ENCODE measurements at places on chromosomes 3 and 15. TPM values are rescaled to one million over a fixed set of nuclear protein-coding genes. Genes with fewer than 3 reads are reported as not detected.
A peak's percentile ranks its signal among the peaks of the same experiment; 100 is the strongest.

DNA sequence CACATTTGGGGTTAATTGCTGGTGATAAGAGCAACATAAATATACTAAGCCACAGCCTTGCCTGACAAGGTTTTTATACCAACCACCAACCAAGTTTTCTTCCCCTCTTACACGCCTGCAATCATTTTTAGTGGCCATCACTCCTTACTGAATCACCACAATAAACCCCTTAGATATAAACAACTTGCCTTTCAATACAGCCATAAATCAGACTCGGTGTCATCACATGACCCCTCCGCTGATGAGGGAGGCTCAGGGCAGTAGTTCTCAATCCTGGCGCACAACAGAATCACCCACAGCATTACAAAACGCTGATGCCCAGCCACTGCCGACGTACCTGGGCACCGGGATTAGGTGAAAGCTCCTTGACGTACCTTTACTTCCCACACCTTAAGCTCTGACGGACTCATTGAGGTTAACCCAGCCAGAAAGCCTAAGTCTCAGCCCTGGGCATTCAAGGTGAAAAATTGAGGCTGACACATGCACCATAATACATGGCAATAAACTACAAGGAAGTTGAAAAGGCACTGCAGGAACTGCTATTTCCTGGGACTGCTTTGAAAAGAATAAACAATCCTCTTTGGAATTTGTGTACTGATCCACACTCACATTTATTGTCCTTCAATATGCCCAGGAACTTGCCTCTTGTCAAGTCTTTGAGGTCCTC is 17.1 kb downstream of the ADCY5 start:
- H3K4me1 ChIP-seq, result peaks cover 14% of the 10 kb centered on the region
- no peak overlapping the region for H3K4me3 ChIP-seq
- H3K27me3 ChIP-seq, result no peaks in the 10 kb centered on the region
- no peaks in the 10 kb centered on the region for H3K36me3 ChIP-seq
- peak overlapping the region; percentile 74 for H3K27ac ChIP-seq

GRCh38 chr15:31591908-31592307 is 265.3 kb downstream of the KLF13 start:
- H3K4me1 ChIP-seq, result no peaks in the 10 kb centered on the region
- H3K27ac ChIP-seq, result no peak overlapping the region
- no peak for DNase-seq
- H3K27me3 ChIP-seq, result no peaks in the 10 kb centered on the region
- H3K36me3 ChIP-seq, result no peaks in the 10 kb centered on the region

GRCh38 chr3:147257944-147258343 is 148.4 kb downstream of the ZIC4 start:
- H3K27me3 ChIP-seq, result no peaks in the 10 kb centered on the region
- no peaks in the 10 kb centered on the region for H3K4me1 ChIP-seq
- no peaks in the 10 kb centered on the region for H3K36me3 ChIP-seq
- H3K27ac ChIP-seq, result no peak overlapping the region

DNA sequence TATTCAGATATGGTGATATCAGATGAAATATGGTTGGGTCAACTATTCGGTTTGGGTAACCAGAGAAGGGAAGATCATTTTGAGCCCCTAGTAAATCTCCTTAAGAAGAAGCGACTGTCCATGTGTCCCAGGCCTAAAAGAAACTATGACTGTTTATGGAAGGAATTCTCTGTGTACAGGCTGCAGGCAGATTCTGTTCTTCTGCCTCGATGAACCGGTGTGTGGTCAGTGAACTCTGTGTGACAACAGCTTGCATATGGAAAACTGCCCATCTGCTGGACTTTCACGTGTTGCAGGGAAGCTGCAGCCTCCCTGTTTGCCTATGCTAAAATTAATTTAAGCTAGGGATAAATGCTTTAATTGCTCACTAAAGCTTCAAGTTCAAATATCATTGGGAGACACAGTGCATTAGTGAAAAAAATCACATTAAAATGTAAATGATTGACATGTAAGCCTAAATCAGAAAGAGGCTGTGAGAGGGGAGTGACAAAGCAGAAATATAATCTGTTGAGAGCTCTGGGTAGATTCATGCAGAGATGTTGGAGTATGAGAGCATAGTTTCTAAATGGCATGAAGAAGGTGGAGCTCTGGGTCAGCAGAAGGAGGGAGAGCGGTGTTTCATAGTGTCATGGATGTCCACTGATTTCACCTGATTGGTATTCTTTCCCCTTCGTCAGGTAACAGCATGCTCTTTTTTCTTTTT is 65.4 kb upstream of the PFN2 start:
- DNase-seq, result no peak
- H3K4me1 ChIP-seq, result no peaks in the 10 kb centered on the region
- H3K27me3 ChIP-seq, result no peaks in the 10 kb centered on the region

DNA sequence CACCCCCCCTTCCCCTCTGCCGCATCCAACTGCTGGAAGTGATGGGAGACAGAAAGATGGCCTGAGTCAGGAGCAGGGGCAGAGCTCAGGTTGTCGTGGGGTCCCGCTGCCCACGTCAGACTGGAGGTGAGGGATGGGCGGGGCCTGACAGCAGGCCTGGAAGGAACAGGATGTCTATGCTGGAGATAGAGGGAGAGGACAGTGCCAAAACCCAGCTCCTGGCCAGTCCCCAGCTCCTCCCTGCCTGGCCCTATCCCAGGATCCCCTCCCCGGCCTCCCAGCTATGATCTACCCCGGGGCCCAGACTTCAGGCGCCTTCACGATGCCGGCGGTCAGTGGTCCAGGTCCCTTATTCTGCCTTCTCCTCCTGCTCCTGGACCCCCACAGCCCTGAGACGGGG is at the start of gene LMAN1L:
TSS of gene LMAN1L (plus strand) at position 303 of the 400 bp plus-strand sequence. CDS start at position 323, 20 bp downstream.
- peaks cover 2% of the 10 kb centered on the region for H3K4me1 ChIP-seq
- no peak within 1 kb of the TSS for H3K27ac ChIP-seq
- no peak within 1 kb of the TSS for H3K4me3 ChIP-seq

GRCh38 chr3:195999896-196000295 is 82.0 kb downstream of the TFRC start:
- no peak overlapping the region for H3K4me3 ChIP-seq
- H3K36me3 ChIP-seq, result no peaks in the 10 kb centered on the region
- no peak overlapping the region for H3K27ac ChIP-seq
- no peak for DNase-seq

DNA sequence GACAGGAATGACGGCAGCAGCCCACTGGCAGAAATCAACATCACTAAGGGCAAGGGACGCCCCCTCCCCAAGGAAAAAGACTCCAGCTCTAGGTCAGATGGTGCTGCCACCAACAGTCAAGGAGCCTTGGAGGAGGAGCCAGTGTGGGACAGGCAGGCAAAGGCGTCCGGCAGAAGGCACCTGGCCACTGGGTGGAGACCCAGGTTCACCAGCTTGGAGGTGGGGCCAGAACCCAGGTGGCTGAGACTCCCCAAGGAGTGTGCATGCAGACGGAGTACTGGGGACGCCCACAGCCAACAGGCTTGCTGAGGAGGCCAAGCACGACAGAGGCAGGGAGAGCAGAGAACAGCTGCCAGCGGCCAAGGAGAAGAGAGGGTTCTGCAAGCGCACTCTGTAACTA is 35.2 kb downstream of the PTPN23 start:
- H3K27me3 ChIP-seq, result no peaks in the 10 kb centered on the region
- H3K4me3 ChIP-seq, result no peak overlapping the region
- no peak for DNase-seq
- no peak overlapping the region for H3K27ac ChIP-seq

- no peaks in the 10 kb centered on the region for H3K4me1 ChIP-seq
- H3K27me3 ChIP-seq, result no peaks in the 10 kb centered on the region
- no peak for DNase-seq
- H3K36me3 ChIP-seq, result no peaks in the 10 kb centered on the region
These were observed 21.6 kb downstream of the TRH start for GRCh38 chr3:129996073-129996472.

DNA sequence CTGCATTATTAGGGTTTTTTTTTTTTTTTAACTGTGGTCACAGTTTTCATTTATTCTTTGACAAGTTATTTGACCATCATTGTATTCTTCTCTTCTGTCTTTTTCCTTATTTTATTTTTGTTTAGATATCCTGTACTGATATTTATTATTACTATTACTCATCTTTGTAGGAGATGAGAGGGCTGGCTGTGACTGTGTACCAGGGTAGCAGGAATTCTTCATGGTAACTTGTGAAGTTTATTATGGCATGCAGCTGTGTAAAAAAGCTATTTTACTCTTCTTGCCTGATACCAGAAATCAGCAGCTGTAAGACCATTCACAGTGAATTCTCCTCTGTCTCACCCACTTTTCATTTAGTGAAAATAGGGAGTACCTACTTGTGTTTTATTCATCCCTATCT is 44.5 kb downstream of the ATP6V1A start:
- no peaks in the 10 kb centered on the region for H3K36me3 ChIP-seq
- H3K4me3 ChIP-seq, result no peak overlapping the region
- no peak overlapping the region for H3K27ac ChIP-seq
- no peaks in the 10 kb centered on the region for H3K4me1 ChIP-seq

GRCh38 chr3:10466186-10466585 is 39.2 kb downstream of the ATP2B2 start:
- no peak overlapping the region for H3K4me3 ChIP-seq
- H3K4me1 ChIP-seq, result no peaks in the 10 kb centered on the region
- H3K36me3 ChIP-seq, result no peaks in the 10 kb centered on the region
- H3K27ac ChIP-seq, result no peak overlapping the region

DNA sequence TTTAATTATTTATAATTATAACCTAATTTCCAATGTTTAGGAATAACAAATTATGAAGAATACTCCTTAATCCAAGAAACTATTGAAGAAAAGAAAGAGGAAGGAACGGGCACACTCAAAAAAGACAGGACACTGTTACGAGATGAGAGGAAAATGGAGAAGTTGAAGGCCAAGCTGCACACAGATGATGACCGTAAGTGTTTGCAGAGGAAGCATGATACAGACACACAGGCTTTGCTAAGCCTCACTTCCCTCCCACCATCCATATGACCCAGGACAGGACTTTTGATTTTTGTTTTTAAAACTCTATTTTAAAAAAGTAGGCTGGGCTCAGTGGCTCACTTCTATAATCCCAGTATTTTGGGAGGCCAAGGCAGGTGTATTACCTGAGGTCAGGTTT is 389.4 kb upstream of the TPM1 start:
- H3K4me1 ChIP-seq, result no peaks in the 10 kb centered on the region
- no peaks in the 10 kb centered on the region for H3K27me3 ChIP-seq
- no peaks in the 10 kb centered on the region for H3K36me3 ChIP-seq

DNA sequence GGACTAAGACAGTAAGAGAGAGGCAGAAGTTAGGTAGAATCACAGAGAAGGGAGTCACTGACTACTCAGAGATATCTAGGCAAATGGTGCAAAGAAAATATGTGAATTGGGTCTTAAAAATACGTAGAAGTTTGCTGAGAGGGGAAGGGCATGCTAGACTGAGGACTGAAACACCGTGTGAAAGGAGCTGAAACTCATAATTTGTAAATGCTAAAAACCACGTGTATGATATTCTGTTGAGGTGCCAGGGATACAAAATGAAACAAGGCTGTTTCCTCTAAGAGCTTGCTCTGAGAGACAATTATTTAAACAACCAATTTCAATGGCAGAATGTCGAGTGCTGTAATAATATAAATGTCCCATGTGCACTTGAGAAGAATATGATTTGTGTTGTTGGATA is 47.2 kb downstream of the NCK1 start:
- H3K36me3 ChIP-seq, result no peaks in the 10 kb centered on the region
- H3K27ac ChIP-seq, result no peak overlapping the region
- H3K4me3 ChIP-seq, result no peak overlapping the region
- DNase-seq, result no peak

GRCh38 chr15:62888623-62889022 is 153.9 kb upstream of the TPM1 start:
- no peak overlapping the region for H3K4me3 ChIP-seq
- no peak for DNase-seq
- no peaks in the 10 kb centered on the region for H3K27me3 ChIP-seq
- H3K36me3 ChIP-seq, result no peaks in the 10 kb centered on the region

- peak overlapping the region; percentile 51 for H3K27ac ChIP-seq
- H3K27me3 ChIP-seq, result no peaks in the 10 kb centered on the region
- DNase-seq, result peak; percentile 40
These were observed 7.5 kb upstream of the ALAS1 start for GRCh38 chr3:52190294-52191074.

- no peaks in the 10 kb centered on the region for H3K27me3 ChIP-seq
- H3K36me3 ChIP-seq, result no peaks in the 10 kb centered on the region
- no peaks in the 10 kb centered on the region for H3K4me1 ChIP-seq
- H3K4me3 ChIP-seq, result no peak overlapping the region
These were observed 63.9 kb downstream of the TRPC1 start for GRCh38 chr3:142787719-142788118.

DNA sequence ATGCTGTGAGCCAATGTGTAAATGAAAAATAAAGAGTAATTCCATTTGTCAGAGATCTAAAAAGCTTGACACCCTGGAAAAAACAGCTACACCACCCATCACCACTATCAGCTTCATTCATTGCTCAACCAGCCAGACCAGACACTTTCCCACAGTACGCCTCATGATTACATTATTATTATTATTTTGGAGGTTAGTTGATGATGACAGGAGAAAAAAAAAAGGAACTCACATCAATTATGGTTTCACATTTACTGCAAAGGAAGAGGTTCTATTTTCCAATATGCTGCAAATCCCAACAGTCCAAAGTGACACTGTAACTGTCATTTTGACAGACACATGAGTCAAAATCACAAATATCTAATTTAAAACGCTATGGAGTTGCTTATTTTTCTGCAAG is 134.7 kb upstream of the TSC22D2 start:
- H3K36me3 ChIP-seq, result no peaks in the 10 kb centered on the region
- DNase-seq, result no peak
- no peaks in the 10 kb centered on the region for H3K4me1 ChIP-seq
- no peak overlapping the region for H3K27ac ChIP-seq
- no peaks in the 10 kb centered on the region for H3K27me3 ChIP-seq
- H3K4me3 ChIP-seq, result no peak overlapping the region

DNA sequence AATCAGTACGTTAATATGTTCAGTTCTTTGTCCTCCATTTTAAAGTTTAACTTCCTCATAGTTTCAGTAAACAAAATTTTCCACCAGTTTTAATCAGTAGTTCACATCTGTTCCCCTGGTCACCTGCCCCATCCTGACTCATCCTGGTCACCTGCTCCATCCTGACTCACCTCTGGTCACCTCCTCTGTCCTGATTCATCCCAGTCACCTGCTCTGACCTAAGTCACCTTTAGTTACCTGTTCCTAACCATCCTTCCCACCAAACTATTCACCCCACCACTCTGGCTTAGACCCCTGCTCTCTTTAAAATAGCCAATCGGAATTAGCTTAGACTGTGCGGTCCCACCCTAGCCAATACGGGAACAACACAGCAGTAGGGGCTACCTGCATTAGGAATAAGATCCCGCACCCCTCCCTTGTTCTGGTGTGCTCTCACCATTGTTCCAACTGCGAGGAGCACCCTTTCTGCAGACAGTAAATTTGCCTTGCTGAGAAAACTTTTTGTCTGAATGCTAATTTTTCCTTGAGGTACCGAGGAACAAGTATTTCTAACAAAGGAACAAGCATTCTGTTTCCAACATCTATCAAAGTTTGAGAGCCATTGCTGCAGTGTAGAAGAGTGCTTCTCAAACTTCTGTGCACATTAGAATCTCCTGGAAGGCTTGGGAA is 169.3 kb downstream of the ADAMTS17 start:
- DNase-seq, result no peak
- no peak overlapping the region for H3K27ac ChIP-seq
- no peaks in the 10 kb centered on the region for H3K4me1 ChIP-seq

COL6A6 gene
- not detected for total RNA-seq

KLHL40 gene
- not detected for total RNA-seq

SAXO2 gene
- total RNA-seq, result 0.67 TPM

UTS2B gene
- not detected for total RNA-seq

ACTR8 gene
- 31.4 TPM for total RNA-seq

COL6A5 gene
- total RNA-seq, result 0.15 TPM

KIF7 gene
- total RNA-seq, result 1.1 TPM

STXBP5L gene
- total RNA-seq, result 0.74 TPM

GPR87 gene
- not detected for total RNA-seq

All from colonic mucosa (tissue), 4 donors.